ENCODE measurements at places on chromosomes 4 and X.

GRCh38 chr4:38857354-38858096 is 908 bp upstream of the TLR6 start:
- no peak overlapping the region for H3K4me3 ChIP-seq
- no peaks in the 10 kb centered on the region for H3K4me1 ChIP-seq
- no peaks in the 10 kb centered on the region for H3K27me3 ChIP-seq
- DNase-seq: peak; percentile 26
- peak overlapping the region; percentile 69 for H3K27ac ChIP-seq
- H3K36me3 ChIP-seq: no peaks in the 10 kb centered on the region

DNA sequence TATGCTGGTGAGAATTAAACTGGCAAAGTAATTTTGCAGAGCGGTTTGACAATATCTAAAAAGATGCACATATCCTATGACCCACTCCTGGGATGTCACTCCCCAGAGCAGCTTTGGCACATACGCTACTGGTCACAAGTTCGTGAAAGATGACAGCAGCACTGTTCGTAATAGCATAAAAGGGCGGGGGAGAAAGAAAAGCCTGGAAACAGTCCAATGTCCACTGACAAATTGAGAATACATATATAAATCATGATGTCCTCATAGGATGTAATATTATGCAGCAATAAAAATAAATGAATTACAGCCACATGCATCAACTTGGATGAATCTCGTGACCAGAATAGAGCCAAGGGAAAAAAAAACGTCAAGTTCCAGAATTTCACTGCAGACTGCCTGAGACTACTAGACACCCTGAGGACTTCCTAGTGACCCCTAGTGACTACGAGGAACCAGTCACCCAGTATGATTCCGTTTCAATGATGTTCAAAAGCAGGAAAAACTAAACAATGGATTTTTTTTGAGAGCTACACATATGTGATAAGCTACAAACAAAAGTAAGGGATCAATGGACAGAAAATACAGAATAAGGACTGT is 1.8 kb downstream of the PCSK1N start:
- no peaks in the 10 kb centered on the region for H3K36me3 ChIP-seq
- H3K27me3 ChIP-seq: peaks cover 43% of the 10 kb centered on the region
- H3K4me3 ChIP-seq: no peak overlapping the region
- no peak overlapping the region for H3K27ac ChIP-seq

- peaks cover 7% of the 10 kb centered on the region for H3K4me1 ChIP-seq
- DNase-seq: peak; percentile 72
- H3K36me3 ChIP-seq: no peaks in the 10 kb centered on the region
- no peak overlapping the region for H3K4me3 ChIP-seq
- no peak overlapping the region for H3K27ac ChIP-seq
These were observed 88.8 kb downstream of the DRD5 start for GRCh38 chr4:9870165-9870790.

GRCh38 chrX:69366183-69366582 is 137.9 kb upstream of the NALF2 start:
- H3K36me3 ChIP-seq: no peaks in the 10 kb centered on the region
- no peak overlapping the region for H3K27ac ChIP-seq
- H3K4me1 ChIP-seq: no peaks in the 10 kb centered on the region
- DNase-seq: no peak
- no peaks in the 10 kb centered on the region for H3K27me3 ChIP-seq

DNA sequence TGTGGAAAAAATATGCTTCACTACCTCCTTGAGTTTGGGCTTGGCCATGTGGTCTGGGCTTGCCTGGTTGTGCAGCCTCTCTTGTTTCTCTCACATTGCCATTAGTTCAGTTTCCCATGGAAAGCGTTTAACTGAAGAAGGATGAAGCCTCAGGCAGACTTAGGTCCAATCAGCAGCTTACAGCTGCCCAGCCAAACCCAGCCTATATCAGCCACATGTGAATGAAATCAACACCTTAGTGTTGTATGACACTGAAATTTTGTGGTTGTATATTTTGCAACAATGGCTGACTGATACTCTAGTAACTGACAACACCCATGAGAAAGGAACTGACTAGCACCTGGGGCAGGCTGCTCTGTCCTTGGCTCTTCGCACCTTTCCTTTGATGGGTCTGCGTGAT is 81.2 kb downstream of the KLF8 start:
- H3K27ac ChIP-seq: no peak overlapping the region
- H3K27me3 ChIP-seq: no peaks in the 10 kb centered on the region
- H3K4me1 ChIP-seq: no peaks in the 10 kb centered on the region
- no peak for DNase-seq
- H3K4me3 ChIP-seq: no peak overlapping the region

DNA sequence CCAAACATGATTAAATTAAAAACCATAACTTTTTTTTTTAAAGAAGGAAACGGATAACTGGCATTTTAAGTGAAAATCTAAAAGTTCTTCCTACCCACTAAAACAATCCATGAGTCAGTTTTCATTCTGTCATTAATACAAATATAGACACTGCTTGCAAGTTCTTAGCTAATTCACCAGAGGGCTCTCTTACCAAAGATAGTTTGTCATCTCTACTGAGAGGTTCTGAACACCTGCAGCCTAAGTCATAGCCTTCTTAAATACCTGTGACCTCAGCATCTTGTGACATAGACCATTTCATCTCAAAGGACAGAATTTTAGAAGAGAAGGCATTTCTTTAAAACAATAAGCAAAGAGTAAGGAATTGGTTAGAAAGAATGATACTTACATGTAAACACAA is 65.3 kb upstream of the FAM120C start:
- DNase-seq: no peak
- H3K36me3 ChIP-seq: no peaks in the 10 kb centered on the region
- no peaks in the 10 kb centered on the region for H3K4me1 ChIP-seq
- no peak overlapping the region for H3K27ac ChIP-seq
- H3K27me3 ChIP-seq: no peaks in the 10 kb centered on the region

- H3K27me3 ChIP-seq: peaks cover 41% of the 10 kb centered on the region
- no peak overlapping the region for H3K4me3 ChIP-seq
- H3K36me3 ChIP-seq: no peaks in the 10 kb centered on the region
These were observed 78.4 kb downstream of the LUZP4 start for GRCh38 chrX:115367951-115368350.

DNA sequence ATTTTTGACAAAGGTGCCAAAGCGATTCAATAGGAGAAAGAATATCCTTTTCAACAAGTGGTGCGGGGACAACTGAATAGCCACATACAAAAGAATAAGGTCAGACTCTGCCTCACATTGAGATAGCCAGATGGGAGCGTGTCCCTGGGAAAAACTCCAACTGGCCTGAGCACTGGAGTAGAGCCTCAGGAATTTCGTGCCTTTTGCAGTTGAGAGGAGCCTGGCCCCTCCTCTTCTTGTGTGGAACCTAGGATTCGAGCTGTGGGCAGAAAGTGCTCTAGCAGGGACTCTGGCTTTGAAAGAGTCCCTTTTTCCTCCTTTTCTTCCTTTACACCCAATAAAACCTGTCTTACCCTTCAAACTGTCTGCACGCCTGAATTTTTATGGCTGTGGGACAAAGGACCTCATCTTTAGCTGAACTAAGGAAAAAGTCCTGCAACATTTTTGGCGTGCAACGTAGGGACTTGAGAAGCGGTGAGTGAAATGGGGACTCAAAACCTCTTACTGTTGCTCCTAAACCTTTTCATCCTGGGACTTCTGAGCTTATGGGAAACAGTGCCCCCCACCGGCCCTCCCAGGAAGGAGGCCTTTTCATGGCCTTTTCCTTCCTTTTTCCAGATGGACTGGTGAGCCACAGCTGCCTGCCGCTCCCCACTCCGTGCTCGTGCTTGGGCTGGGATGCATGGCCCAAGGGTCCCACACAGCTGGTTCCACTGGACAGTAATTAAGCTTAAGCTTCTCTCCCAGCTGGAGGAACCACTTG is 68.6 kb downstream of the BMP15 start:
- DNase-seq: no peak
- no peaks in the 10 kb centered on the region for H3K36me3 ChIP-seq

DNA sequence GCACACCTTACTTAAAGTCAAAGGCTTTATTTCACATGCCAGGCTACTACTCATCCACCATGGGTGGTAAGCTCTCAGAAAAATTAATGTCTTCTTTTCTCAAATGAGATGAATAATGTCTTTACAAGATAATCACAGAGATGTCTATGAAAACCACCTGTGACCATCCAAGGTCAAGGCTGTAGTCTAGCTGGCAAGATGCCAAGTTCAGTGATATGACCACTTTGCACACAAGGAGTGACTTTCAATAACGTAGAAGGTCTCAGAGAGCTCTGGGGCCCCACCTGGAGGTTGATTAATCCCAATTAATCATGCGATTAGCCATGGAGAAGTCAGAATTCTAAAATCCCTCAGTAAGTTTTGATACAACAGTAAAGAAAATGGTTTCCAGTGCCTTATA is 20.5 kb downstream of the ANOS1 start:
- H3K27me3 ChIP-seq: peaks cover 9% of the 10 kb centered on the region
- H3K4me1 ChIP-seq: no peaks in the 10 kb centered on the region
- H3K4me3 ChIP-seq: no peak overlapping the region
- no peaks in the 10 kb centered on the region for H3K36me3 ChIP-seq
- H3K27ac ChIP-seq: no peak overlapping the region

DNA sequence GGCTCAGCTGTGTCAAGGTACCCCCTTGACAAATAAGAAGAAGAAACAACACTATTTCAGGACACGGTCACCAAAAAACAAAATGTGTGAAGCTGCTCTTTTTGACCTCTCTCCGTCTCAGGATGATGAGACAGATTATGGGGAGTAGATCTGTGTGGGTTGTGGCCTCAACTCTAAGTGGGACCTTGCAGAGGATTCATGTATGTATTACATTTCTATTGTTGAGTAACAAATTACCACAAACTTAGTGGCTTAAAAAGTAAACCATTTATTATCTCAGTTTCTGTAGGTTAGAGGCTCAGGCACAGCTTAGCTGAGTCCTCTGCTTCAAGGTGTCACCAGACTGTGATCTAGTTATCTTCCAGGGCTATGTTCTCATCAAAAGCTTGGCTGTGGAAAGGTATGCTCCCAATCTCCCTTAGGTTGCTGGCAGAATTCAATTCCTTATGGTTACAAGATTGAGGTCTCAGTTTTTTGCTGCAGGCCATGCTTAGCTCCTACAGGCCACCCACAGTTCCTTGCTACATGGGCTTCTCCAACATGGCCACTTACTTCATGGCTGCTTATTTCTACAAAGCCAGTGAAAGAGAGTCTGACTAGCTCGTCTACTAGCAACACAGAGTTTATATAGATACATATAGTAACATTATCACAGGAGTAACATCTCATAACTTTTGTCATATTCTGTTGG is 28.1 kb downstream of the DGKK start:
- H3K36me3 ChIP-seq: no peaks in the 10 kb centered on the region
- H3K27ac ChIP-seq: no peak overlapping the region
- H3K4me3 ChIP-seq: no peak overlapping the region

DNA sequence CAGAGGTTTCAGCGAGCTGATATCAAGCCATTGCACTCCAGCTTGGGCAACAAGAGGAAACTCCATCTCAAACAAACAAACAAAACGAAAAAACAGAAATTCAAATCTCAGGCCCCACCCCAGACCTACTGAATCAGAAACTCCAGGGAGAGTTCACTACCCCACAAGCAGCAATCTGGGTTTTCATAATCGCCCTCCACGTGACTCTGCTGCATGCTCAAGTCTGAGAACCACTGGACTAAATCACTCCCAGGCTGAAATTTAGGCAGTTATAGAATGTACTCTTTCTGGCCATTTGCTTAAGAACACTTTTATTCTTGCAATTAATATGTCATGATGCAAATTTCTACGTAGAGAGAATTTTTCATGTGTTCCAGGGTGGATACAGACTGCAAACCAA is 287.3 kb downstream of the USP46 start:
- no peak for DNase-seq
- H3K27me3 ChIP-seq: no peaks in the 10 kb centered on the region
- H3K4me3 ChIP-seq: no peak overlapping the region

- no peaks in the 10 kb centered on the region for H3K27me3 ChIP-seq
- no peaks in the 10 kb centered on the region for H3K4me1 ChIP-seq
- no peak overlapping the region for H3K27ac ChIP-seq
- H3K4me3 ChIP-seq: no peak overlapping the region
These were observed 60.4 kb upstream of the TAF9B start for GRCh38 chrX:78199851-78200250.

- no peak overlapping the region for H3K4me3 ChIP-seq
- peaks cover 14% of the 10 kb centered on the region for H3K36me3 ChIP-seq
- DNase-seq: no peak
- no peaks in the 10 kb centered on the region for H3K27me3 ChIP-seq
These were observed 17.7 kb downstream of the SPARCL1 start for GRCh38 chr4:87511500-87511899.

GRCh38 chr4:71771613-71772012 is 12.3 kb downstream of the GC start:
- DNase-seq: no peak
- no peaks in the 10 kb centered on the region for H3K27me3 ChIP-seq
- no peaks in the 10 kb centered on the region for H3K36me3 ChIP-seq
- no peak overlapping the region for H3K4me3 ChIP-seq
- H3K4me1 ChIP-seq: no peaks in the 10 kb centered on the region

DNA sequence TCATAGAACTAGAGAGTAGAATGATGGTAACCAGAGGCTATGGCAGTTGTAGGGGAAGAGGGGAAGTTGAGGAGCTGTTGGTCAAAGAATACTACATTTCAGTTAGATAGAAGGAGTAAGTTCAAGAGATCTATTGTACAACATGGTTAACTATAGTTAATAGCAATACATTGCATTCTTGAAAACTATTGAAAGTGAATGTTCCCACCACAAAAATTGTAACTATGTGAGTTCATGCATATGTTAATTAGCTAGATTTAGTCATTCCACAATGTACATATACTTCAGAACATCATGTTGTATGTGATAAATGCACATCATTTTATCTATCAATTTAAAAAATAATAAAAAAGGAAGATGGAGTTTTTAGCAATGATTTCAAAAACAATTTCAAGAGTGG is 125.3 kb upstream of the IL15 start:
- H3K27ac ChIP-seq: no peak overlapping the region
- no peaks in the 10 kb centered on the region for H3K4me1 ChIP-seq
- H3K27me3 ChIP-seq: no peaks in the 10 kb centered on the region
- DNase-seq: no peak

- no peak overlapping the region for H3K4me3 ChIP-seq
- H3K4me1 ChIP-seq: peaks cover 29% of the 10 kb centered on the region
- DNase-seq: no peak
These were observed 3.4 kb downstream of the YTHDC1 start for GRCh38 chr4:68346461-68346860.

- DNase-seq: no peak
- no peak overlapping the region for H3K4me3 ChIP-seq
- H3K4me1 ChIP-seq: no peaks in the 10 kb centered on the region
- H3K27ac ChIP-seq: no peak overlapping the region
- H3K36me3 ChIP-seq: peaks cover 5% of the 10 kb centered on the region
- no peaks in the 10 kb centered on the region for H3K27me3 ChIP-seq
These were observed 67.0 kb upstream of the ANXA3 start for GRCh38 chr4:78484574-78484973.

- H3K4me1 ChIP-seq: no peaks in the 10 kb centered on the region
- no peak overlapping the region for H3K4me3 ChIP-seq
- H3K27me3 ChIP-seq: no peaks in the 10 kb centered on the region
- H3K36me3 ChIP-seq: no peaks in the 10 kb centered on the region
These were observed 96.2 kb downstream of the RBM46 start for GRCh38 chr4:154877110-154877760.

DNA sequence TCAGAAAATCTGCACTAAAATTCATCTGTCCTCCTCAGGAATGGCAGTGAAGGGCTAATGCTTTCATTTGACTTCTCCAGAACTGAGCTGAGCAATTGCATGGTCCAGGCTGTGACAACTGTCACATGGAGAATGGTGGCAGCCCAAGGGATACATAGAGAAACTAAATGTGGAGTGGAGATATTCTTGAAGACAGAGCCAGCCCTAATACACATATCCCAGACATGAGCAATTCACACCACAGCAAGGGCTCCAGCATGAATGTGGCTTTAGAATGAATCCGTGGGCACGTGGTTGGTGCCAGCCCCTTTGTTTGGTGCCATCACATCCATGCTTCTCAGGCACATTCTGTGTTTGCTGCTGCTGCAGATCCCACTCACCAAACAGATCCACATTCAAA is 121.6 kb upstream of the MXRA5 start:
- H3K27ac ChIP-seq: no peak overlapping the region
- H3K4me3 ChIP-seq: no peak overlapping the region
- no peaks in the 10 kb centered on the region for H3K4me1 ChIP-seq
- DNase-seq: no peak

Measured in lung (tissue), 17 donors.